ENCODE measurements at places on chromosomes 1 and 21. TPM values are rescaled to one million over a fixed set of nuclear protein-coding genes. Genes with fewer than 3 reads are reported as not detected.

SPRR1A gene
- not detected for total RNA-seq

GRCh38 chr1:91511386-91511785 lies 10.7 kb downstream of the CDC7 start:
- peak; percentile 83 for DNase-seq

GRCh38 chr1:29829448-29830344 lies 593.4 kb downstream of the PTPRU start:
- no peak for DNase-seq

DNA sequence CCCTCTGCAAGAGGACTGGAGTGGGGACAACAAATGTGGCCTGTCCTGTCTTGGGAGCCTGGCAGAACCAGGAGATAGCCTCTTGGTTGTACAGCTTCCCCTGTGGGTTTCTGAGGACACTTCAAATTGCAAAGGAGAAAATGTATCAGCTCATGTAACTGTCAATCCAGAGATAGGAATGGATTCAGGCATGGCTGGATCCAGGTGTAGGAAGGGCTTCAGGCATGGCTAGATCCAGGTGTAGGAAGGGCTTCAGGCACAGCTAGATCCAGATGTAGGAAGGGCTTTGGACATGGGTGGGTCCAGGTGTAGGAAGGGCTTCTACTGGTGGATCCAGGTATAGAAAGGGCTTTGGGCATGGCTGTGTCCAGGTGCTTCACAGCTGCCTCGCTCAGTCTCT lies 30.9 kb downstream of the TP73 start:
- no peak for DNase-seq

FMN2 gene
- total RNA-seq: 2.0 TPM

BRINP3 gene
- 0.98 TPM for total RNA-seq

SPATA21 gene
- not detected for total RNA-seq

GRCh38 chr1:229381234-229381633 lies 38.4 kb upstream of the CCSAP start:
- no peak for DNase-seq

DNA sequence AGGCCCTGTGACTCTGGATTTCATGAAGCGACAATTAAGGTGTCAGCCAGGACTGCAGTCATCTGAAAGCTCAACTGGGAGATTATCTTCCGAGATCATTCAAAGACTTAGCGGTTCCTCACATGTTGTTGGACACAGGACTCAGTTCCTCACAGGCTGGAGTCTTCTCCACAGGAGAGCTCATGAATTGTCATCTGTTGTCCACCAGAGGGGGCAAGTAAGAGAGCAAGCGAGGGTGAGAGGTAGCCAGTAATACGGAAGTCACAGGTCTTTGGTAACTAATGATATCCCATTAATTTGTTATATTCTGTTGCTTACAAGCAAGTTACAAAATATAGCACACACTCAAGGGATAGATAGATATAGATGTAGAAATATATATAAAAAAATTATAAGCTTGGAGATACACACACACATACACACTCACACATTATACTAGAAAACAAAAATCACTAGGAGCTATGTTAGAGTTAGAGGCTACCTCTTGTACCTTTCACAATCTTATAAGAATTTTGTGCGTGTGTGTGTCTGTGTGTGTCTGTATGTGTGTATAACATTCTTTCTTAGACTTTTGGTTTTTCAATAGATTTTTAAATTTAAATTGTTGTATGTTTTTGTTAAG lies 1695.3 kb downstream of the BRINP3 start:
- peak; percentile 20 for DNase-seq

DNA sequence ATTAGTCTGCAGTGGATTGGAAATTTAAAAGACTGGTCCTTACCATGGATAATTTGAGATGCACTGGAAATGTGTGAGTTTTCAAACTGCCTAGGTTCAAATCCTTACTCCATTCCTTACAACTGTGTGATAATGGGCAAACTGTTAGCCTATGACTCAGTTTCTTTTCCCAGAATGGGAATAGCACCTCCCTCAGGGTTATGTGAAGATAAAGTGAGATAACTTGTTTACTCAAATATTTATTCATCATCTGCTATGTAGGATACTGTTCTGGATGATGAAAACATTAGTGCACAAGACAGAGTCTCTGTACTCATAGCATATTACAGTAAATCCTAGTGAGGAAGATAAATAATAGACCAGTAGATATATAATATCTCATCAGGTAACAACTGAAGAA lies 28.6 kb downstream of the LRIG2 start:
- no peak for DNase-seq

DNA sequence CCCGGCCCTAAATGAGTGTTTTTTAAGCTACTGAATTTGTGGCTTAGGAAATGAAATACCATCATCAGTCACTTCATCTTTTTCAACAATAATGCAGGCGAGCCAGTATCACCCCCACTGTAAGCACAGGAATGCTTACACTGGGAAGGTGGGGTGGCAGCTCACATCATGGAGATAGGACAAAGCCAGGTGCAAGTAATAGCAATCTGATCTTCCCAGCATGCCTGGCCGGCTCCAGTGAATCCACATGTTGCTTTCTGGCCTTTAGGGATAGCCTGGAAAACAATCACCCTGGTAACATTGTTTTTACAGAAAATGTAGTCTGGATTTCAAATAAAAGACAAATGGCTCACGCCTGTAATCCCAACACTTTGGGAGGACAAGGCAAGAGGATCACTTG lies 140.9 kb upstream of the SOD1 start:
- no peak for DNase-seq

GRCh38 chr1:84632137-84632536 lies 57.9 kb upstream of the CTBS start:
- no peak for DNase-seq

GRCh38 chr1:20684050-20684620 lies 23.0 kb upstream of the DDOST start:
- DNase-seq: no peak

- peak; percentile 70 for DNase-seq
These were observed 769 bp downstream of the GPSM2 start for GRCh38 chr1:108877348-108878159.

- no peak for DNase-seq
These were observed 157.3 kb downstream of the GRIK3 start for GRCh38 chr1:36876990-36877389.

DNA sequence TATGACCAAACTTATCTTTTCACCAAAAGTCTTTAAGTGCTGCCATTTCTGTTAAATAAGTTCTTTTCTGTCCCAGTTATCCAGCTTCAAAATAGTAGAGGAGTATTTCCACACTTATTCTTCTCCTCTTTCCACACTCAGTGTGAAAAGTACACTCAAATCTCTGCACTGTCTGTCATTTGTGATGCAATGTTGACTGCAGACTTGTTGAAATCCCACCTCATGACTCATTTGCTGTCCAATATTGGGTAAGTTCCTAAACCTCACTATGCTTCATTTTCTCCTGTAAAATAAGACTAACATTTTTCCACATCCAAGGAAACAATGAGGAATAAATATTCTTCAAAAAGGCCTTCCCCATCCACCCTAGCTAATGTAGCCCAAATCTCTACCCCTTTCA lies 17.5 kb downstream of the LRRIQ3 start:
- DNase-seq: no peak
